MCF 10A (cell line): ENCODE measurements at places on chromosomes 2 and 18. TPM values are rescaled to one million over a fixed set of nuclear protein-coding genes. Genes with fewer than 3 reads are reported as not detected.

DNA sequence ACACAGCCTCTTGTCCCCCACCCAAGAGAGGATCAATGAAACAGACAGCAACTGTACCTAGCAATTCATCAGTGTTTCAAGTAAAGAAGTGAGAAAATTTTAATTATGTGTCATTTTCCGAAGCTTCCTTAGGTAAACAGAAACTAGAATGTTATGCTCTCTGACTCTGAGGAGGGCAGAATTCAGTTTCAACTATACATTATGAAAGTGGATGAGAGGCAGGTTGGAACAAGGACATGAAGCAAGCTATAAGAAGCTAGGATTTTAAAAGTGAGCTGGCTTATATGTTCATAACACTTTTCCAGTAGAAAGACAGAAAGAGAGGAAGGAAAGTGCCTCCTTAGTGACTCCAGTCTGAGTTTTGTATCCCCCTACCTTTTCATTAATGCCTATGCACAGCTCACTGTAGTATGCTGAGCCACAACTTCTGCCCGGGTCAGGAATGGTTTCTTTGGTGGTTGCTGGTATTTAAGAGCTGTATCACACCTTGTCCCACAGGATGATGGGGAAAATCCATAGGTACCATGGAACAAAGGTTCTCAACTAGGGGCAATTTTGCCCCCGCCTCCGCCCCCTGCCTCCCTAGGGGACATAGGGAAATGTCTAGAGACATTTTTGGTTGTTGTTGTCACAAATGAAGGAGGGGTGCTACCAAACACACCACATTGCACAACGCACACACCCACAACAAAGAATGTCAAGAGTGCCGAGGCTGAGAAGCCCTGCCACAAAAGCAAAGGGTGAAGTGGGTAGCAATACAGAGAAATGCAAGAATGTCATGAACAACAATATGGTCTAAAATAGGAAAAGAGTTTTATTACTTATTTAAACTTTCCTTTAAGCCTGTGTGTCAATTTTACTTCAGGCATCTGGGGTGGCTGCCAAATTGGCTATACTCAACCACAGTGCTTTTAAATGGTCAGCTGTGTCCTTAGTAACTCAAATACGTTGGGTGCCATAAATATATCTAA, 161.0 kb upstream of the ZFP36L2 start:
- DNase-seq: peak; percentile 20

PAX3 gene
- total RNA-seq: not detected in 2 replicates

DNA sequence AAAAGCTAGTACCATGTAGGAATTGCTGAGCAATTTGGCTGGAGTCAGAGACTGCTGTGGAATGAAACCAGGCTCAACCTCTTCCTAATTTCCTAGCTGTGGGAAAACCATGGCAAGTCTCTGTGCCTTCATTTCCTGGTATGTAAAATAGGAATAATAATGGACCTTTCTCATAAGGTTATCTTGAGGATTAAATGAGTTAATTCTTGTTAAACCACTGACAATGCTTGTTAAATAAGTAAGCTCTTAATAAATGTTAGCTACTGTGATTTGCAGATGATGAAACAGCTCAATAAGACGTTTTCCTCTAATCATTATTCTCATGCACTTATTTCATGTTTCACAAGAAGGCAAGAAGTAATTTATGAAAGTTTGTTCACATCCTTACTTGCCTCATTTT, 346.7 kb downstream of the RND3 start:
- no peak for DNase-seq

DNA sequence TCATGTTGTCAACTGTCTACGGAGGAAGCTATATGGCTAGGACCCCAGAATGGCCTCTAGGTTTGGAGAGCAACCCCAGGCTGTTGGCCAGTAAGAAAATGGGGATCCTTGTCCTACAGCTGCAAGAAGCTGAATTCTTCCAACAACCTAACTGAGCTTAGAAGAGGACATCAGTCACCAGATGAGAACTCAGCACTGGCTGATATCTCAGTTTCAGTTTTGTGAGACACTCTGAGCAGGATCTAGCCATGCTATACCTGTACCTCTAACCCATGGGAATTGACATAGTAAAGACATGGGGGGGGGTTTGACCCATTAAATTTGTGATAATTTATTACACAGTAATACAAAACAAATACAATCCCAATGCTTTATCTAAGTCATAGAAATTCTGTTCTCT, 312.5 kb downstream of the ERBB4 start:
- DNase-seq: no peak

DNA sequence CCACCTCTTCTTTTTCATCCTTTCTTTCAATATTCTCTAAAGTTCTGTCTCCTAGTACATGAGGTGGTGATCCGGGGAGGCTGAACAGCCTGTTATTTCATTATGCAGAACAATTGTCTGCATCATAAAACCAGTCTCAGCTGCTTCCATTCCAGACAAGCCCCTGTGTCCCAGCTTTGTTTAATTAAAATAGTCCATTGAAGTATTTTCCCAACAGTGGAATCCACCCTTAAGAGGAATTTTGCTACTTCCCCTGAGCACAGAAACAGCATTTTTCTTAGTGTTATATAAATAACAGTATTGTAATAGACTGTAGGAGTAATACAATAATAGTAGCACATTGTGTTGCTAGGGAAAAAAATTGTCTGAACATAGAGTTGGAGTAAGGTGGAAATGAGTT, 395.4 kb upstream of the TCF4 start:
- no peak for DNase-seq
